ENCODE measurements at places on chromosomes 12 and 14.

DNA sequence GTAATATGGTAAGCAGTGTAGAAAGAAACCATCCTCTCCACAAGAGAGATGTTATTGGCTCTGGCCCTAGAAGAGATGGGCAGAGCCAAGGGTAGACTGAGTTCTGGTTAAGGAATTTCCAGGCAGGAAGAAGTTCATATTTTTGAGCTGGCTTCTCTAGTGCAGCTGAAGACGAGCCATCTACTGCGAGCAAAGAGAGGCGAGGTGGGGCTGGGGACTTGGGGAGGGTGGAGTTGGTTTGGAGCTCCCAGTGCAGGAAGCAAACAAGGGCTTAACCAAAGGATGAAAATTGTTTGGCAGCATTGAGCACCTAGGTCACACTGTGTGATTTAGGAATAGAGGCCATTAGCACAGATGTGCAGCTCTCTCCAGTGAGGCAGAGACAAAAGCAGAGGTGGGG, 239.6 kb downstream of the ZFP36L1 start:
- no peak for DNase-seq

DNA sequence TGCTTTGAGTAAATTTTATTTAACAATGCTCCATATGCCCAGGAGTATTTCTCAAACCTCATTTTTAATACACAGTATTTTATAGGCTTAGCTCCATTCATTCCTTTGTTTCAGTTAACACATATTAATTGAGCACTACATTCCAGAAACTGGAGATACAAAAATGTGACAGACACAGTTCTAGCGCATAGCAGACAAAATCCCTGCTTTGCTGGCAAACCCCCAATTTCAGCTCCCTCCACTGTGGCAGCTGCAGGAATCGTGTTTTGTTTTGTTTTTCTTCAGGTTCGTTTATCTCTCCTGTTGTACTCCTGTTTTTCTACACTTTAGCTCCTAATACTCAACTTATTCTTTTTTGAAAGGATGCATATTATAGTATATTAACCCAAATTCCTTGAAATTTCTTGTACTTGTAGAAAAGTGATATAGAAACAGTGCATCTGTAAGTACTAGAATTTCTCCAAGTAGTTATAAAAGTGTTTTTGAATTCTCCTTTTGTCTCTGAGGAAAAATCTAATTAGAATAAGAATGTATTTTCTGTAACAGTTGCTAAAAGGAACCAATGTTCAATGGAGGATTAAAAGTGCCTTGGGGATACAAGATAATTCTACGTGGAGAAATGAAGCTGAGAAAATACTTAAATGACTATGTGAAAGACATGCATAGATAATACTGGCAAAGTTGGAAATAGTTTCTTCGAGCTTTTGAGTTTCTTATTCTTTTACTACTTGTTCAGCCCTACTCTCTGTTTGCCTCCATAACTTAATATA, 6.4 kb upstream of the RAB21 start:
- DNase-seq, result peak; percentile 48

DNA sequence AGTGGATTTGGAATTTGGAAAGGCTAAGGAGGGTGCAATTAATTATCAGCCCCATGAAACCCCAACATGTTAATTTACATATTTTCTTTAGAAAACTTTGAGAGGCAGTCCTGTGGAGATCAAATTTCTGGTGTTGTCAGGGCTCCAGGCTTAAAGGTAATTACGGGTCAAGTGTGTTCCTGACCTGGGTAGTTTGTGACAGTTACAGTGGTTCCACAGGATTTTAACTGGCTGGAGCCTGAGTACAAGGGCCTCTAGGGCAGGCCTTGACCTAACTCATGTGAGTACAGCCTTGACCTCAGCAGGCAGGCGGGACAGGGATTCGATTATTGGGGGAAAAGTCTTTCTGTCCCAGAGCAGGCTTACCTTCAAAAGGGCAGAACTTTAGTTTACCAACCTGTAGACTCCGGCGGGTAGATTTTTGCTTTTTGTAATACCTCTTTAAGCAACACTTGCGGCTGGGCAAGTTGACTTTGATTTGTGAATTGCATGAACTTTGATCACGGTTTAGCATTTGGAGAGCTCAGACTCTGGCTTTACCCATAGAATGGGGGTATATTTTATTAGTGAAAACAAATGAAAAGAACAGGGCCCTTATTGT, 8.4 kb upstream of the PPTC7 start:
- no peak for DNase-seq

DNA sequence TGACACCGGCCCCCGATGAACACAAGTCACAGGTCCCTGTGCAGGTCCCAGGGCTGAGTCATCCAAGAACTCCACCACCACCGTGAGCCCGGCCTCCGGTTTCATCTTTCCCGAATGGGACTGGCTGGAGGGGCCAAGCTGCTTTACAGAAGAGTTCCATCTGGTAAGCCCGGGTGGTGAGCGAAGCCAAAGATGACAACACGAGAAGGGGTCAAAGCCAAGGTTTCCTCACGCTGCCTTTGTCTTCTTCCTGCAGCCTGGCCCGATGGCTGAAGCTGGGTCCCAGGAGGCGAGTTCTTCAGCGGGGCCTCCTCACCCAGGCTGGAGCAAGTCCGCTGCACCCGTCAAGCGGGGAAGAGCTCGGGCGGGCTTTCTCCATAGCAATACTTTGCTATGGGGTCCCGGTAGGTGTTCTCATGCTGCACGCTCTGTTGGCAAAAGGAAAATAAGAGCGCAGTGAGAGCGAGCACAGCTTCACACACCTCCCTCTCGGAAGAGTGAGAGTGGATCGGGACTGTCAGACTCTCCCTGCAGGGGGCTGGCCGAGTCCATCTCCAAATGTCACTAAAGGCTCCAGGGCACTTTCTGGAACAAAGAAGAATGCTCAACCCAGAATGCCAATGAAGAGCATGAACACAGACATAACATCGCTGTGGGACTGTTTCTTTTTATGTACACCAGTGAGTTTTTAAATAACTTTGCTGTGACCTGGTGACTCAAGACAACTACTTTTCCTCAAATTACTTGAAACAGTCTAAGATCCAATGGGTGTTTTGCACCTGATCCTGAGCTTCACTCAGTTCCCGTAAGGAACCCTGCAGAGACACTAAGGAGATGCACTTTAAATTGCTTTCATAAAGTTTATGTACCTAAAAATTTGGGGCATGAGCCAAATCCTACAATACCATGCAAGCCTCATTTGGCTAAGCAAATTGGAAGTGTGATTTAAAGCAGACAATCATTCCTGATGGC, 20.1 kb downstream of the SPRING1 start:
- no peak for DNase-seq

GRCh38 chr12:24697769-24698168, 251.1 kb downstream of the BCAT1 start:
- no peak for DNase-seq

DNA sequence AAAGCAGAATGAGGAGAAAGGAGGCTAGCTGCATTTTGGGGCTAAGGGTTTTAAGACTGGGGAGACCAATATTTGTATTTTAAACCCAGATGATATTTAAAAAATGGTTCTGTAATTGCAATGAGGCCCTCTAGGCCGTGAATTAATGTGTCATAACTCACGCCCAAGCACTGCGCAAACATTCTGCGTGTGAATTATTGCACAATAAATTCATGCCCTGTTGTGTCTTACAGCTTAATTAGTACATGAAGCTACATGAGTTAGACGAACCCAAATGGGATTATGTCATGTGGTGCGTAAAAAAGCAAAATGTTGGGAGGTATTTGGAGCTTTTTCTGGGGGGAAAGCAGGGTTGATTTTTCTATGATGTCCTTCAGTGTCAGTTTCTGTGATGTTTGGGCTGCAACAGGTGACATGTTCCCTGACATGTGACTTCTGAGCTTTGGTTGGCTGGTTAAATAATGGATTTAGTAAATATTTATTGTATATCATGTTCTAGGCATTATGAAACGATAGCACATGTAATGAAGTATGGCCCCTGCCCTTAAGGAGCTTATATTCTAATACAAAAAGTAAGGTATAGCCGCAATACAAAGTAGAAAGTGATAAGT, 30.4 kb upstream of the CISTR start:
- no peak for DNase-seq

- DNase-seq, result no peak
Observed at GRCh38 chr14:91394105-91395081, 23.2 kb downstream of the CCDC88C start.

- DNase-seq, result peak; percentile 47
Observed at GRCh38 chr12:94650143-94651056, at the start of gene TMCC3. TSS of gene TMCC3 (minus strand) at chr12:94650557. CDS start at chr12:94650430, 127 bp downstream.

DNA sequence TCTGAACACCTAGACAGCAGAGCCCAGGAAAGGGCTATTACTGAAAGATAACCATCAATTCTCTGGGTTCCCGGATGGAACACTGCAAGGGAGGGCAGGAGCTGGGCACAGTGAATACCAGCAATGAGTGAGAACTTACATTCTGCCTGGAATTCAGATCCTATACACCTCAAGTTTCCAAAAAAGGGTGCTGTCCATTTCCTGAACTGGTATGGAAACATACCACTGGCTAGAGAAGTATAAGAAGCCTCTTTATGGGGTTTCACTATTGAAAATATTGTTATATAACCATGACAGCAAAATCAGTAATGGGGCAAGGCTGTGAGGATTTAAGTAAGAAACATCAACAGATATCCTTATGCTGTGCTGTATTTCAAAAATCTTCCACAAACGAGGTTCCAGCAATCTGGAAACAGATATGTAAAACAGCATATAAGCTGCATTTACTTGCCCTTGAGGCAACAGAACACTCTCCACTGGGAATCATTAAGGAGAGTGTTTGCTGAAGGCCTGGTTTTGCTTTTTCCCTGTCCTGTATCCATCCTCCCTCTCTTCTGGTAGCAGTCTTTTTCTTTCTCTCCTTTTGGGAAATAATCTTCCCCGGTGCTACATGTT, 53.3 kb upstream of the GTF2A1 start:
- no peak for DNase-seq

DNA sequence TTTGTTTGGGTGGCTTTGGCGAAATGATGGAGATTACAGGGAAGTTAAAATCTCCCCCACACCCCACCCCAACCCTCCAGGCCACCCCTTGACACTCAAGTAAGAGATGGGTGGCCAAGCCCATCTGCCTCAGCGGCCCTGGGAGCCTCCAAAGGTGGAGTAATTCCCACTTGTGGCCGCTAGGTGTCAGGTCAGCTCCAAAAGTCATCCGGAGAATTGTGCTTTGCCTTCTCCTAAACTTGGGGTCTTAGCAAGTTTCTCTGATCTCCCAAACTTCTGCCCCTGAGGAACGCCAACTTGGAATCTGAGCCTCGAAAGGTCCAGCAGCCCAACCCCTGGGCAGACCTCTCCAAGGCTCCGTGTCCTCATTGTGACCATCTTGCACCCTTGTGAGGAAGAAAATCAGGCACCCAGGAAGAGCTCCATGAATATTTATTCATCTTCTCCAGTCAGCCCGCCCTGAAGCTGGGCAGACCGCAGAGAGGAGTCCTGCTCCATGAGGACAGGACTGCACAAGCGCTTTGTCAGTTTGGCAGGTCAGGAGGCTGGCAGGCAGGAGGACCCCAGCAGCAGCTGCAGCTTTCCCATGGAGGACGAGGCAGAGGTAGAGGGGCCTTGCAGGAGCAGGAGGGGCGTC, 46.7 kb downstream of the LRRC74A start:
- DNase-seq, result peak; percentile 73

GRCh38 chr14:56180754-56181542, 62.7 kb downstream of the PELI2 start:
- DNase-seq, result no peak

DNA sequence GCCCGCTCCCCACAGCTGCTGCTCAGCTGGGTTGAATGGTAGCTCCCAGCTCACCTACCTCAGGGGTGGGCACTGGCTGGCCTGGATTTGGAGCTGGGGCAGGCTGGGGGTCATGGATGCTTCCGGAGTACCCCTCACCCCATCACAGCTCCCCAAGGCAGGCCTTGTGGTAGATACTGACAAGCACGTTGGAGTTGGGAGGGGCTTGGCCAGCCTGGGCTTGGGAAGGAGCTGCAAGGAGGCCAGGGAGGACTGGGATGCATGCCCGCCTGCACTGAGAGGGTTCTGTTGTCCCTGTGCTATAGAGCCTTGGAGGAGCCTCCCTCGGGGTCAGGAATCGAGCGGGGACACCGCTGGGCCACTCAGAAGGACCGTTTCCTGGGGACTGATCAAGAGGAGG, 14.2 kb downstream of the TMEM63C start:
- no peak for DNase-seq

GRCh38 chr14:101134161-101134631, 230.7 kb upstream of the RTL1 start:
- DNase-seq, result no peak

GRCh38 chr12:71652656-71653055, 11.0 kb downstream of the ZFC3H1 start:
- no peak for DNase-seq

DNA sequence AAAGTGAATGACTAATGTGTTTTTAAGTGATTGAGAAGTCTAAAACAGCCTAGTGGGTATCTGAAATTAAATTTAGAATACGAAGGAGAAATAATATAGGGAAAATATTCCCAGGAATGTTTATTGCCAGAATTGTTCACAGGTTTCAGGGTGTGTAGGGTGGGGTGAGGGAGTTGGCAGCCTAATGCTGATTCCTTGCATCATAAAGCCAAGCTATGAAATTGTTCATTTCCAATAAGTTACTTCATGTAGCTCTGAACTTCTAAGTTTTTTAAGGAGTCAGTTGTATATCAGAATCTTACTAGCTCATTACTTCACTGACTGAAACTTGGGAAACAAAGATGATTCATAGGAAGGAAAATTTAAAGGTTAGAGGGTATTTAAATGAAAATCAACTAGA, 56.4 kb downstream of the RAB35 start:
- no peak for DNase-seq

GRCh38 chr12:124865728-124866127, 2.1 kb upstream of the SCARB1 start:
- no peak for DNase-seq

DNA sequence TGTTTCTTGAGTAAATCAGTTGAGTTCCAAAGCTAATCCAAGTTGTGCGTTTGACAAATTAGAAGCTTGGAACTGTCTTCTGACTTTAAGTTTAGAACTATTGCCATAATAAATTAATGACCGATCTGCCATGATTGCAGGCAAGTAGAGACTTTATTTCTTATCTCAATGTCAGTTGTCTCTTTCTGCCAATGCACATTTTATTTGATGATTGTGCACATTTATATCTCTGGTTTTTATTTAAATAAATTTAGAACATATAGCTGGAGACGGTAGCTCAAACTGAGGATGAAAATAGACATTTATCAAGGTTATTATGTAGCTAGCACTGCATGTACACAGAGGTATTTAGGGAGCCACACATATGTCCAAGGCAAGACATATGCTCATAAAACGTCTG, 34.1 kb downstream of the SLCO1B1 start:
- no peak for DNase-seq

DNA sequence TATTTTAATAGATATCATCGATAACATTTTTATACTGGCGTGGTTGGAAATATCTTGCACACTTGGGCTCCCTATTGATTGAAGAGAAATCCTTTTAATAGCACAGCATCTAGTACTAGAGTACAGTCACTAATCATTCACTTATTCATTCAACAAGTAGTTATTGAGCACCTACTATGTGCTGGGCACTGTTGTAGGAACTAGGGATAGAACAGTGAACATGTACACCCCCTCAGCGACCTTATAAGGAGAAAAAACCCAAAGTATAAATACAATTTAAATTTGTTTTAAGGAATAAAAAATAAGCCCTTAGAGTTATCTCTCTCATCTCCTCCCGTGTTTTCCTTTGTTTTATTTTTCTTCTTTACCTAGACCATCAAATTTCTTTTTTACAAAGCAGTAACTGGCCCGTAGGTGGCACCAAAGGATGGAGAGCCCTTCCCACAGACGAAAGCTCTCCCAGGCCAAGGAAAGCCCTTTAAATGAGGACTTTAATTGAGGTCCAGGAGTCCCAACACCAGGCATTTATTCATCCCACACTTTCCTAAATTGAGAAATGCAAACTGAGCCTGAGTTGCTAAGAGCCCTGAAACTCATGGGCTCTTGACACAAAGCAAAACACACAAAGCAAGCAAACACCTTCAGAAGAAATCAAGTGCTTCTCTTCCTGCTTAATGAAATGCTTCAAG, 29.0 kb downstream of the PEBP1 start:
- peak; percentile 22 for DNase-seq
